ENCODE measurements at places on chromosomes 5 and 9. TPM values are rescaled to one million over a fixed set of nuclear protein-coding genes. Genes with fewer than 3 reads are reported as not detected.

DNA sequence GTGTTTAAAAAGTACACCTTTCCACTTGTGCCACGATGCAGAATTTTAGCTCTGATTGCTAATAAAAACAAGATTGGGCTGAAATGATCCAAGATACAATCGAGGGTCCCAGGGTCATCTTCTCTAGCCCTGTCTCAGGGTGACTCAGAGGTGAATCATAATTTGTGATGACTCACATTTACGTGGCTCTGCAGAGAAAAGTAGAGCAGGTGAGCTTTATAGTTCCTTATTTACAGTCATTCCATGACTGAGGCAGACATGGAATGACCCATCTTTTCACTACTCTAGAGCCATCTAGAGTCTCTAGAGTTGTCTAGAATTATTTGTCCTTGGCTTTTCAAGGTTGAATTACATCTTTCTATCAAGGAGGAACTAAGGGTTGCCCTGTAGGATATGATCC is 155.2 kb downstream of the GAS1 start:
- H3K27me3 ChIP-seq, result no peaks in the 10 kb centered on the region
- H3K36me3 ChIP-seq, result no peaks in the 10 kb centered on the region
- no peak overlapping the region for H3K4me3 ChIP-seq
- H3K27ac ChIP-seq, result no peak overlapping the region

- H3K36me3 ChIP-seq, result no peaks in the 10 kb centered on the region
- no peak for DNase-seq
- H3K27me3 ChIP-seq, result no peaks in the 10 kb centered on the region
- no peak overlapping the region for H3K27ac ChIP-seq
These were observed 68.5 kb downstream of the GHR start for GRCh38 chr5:42491699-42492098.

- H3K4me3 ChIP-seq, result no peak overlapping the region
- no peak for DNase-seq
- no peaks in the 10 kb centered on the region for H3K27me3 ChIP-seq
- H3K36me3 ChIP-seq, result no peaks in the 10 kb centered on the region
These were observed 173.7 kb downstream of the ERCC6L2 start for GRCh38 chr9:96048956-96049831.

- DNase-seq, result no peak
- no peak overlapping the region for H3K27ac ChIP-seq
- H3K4me3 ChIP-seq, result no peak overlapping the region
These were observed 1548.6 kb downstream of the EFNA5 start for GRCh38 chr5:106121972-106122605.

GRCh38 chr5:82424211-82424610 is 146.1 kb upstream of the RPS23 start:
- no peak overlapping the region for H3K27ac ChIP-seq
- peak; percentile 45 for DNase-seq
- no peaks in the 10 kb centered on the region for H3K36me3 ChIP-seq
- no peak overlapping the region for H3K4me3 ChIP-seq
- H3K27me3 ChIP-seq, result no peaks in the 10 kb centered on the region

GCNT1 gene
- total RNA-seq, result 1.7 TPM

DNA sequence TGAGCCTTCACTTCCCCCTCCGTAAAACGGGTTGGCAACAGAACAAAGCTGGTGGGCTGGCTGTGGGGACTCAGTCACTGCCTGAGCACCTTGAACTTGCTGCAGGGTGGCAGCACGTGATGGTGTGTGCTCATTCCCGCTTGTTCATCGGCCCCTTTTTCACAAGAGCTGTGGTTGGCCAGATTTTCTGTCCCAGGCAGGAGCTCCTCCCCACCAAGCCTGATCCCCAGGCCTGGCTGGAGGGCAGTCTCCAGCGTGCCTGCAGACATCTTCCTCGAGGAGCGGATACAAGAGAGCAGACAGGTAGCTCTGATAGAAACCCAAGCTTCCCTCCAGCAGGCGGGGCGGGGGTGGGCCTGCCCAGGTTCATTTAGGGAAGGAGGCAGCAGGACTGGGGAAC is 61.9 kb upstream of the ORM1 start:
- DNase-seq, result no peak
- no peaks in the 10 kb centered on the region for H3K27me3 ChIP-seq
- H3K4me3 ChIP-seq, result no peak overlapping the region
- H3K36me3 ChIP-seq, result no peaks in the 10 kb centered on the region
- H3K4me1 ChIP-seq, result no peaks in the 10 kb centered on the region

SPATA6L gene
- total RNA-seq, result 1.3 TPM

DNA sequence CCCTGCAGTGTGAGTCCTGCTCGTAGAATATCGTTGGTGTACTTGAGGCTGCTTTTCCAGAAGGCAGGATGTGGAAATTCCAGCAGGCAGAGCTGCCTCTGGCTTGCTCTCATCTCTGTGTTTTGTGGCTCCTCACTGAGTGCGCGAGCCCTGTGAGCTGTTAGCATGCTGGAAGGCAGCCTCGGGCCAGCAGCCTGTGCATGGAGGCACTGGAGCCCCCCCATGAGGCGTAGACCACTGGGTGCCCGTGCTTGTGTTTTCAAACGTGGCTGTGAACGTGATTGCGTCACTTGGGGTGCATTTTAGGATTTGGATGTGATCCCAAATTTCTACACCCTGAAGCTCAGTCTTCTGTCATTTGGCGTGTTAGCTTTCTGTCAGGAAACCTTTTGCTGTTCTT is 3.2 kb downstream of the WDR5 start:
- no peak overlapping the region for H3K4me3 ChIP-seq
- H3K27me3 ChIP-seq, result no peaks in the 10 kb centered on the region
- H3K36me3 ChIP-seq, result peaks cover 37% of the 10 kb centered on the region
- H3K27ac ChIP-seq, result no peak overlapping the region
- peaks cover 49% of the 10 kb centered on the region for H3K4me1 ChIP-seq

GRCh38 chr9:132185073-132186009 is 23.5 kb downstream of the NTNG2 start:
- H3K36me3 ChIP-seq, result no peaks in the 10 kb centered on the region
- DNase-seq, result no peak
- H3K4me3 ChIP-seq, result no peak overlapping the region
- H3K27me3 ChIP-seq, result no peaks in the 10 kb centered on the region
- no peak overlapping the region for H3K27ac ChIP-seq

DNA sequence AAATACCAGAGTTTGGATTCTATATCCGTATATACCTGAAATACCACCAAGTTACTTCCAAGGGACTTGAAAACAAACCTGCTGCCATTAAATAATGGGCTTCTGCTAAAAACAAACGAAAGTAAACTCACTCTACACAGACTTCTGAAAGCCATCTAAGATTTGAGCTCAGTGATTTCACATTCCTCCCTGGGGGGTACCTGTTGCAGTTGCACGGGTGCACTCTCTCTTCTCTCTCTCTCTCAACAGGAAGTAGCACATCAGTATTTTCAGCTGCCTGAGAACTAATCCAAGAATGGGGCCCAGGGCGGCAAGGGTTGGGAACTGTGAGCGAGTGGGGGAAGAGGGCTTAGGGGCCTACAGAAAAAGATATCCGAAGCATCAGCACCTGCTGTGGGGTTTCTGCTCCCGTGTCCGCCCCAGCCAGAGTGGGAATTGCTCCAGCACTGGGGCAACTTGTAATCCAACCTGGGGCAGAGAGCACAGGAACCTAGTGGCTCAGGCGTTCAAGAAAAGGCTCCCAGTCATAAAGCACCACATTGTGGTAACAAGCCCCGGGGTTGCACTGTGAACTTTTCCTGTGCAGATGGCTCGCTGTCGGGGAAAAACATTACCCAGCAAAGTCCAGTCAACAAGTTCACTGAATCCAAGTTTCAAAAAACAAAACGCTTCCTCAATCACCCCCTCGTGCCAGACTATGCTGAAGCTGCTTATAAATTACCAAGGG is 99.8 kb downstream of the EFNA5 start:
- no peak for DNase-seq
- H3K27me3 ChIP-seq, result no peaks in the 10 kb centered on the region
- peak overlapping the region; percentile 33 for H3K27ac ChIP-seq
- peaks cover 16% of the 10 kb centered on the region for H3K4me1 ChIP-seq

DNA sequence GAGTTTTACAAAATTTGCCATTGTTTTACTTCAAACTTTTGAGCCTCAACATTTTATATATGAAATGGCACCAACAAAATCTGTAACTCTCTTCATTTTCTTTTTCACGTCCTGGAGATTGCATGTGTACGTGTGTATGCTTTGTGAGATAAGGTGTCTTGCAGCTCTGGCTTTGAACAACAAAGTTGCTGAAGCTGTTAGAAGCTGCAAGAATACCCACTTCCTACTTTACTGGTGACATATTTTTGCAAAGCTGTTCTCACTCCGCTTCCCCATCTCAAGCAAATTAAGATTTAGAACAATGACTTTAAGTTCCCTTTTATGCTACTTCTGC is 41.8 kb downstream of the FYB1 start:
- no peak overlapping the region for H3K4me3 ChIP-seq
- no peak overlapping the region for H3K27ac ChIP-seq
- no peaks in the 10 kb centered on the region for H3K4me1 ChIP-seq
- H3K27me3 ChIP-seq, result no peaks in the 10 kb centered on the region
- H3K36me3 ChIP-seq, result no peaks in the 10 kb centered on the region

DNA sequence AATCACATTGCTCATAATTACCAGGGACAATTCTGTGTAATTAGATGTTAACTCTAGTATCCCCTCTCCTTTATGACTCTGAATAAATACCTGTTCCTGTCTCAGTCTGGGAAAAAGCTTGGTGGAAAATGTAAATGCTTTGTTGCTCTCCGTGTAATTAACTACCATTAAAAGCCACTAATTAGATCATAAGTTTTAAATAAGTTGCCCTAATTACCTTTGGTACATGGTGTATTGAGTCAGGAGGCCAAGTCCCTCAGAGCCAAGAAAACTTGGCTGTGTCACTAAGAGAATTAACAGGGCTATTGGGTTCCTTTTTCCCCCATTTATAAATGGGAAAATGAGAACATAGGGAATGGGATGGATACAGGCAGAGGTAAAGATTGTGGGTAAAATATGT is 617.6 kb downstream of the TLR4 start:
- no peak overlapping the region for H3K4me3 ChIP-seq
- no peak for DNase-seq
- no peaks in the 10 kb centered on the region for H3K27me3 ChIP-seq
- no peak overlapping the region for H3K27ac ChIP-seq
- H3K36me3 ChIP-seq, result no peaks in the 10 kb centered on the region

DNA sequence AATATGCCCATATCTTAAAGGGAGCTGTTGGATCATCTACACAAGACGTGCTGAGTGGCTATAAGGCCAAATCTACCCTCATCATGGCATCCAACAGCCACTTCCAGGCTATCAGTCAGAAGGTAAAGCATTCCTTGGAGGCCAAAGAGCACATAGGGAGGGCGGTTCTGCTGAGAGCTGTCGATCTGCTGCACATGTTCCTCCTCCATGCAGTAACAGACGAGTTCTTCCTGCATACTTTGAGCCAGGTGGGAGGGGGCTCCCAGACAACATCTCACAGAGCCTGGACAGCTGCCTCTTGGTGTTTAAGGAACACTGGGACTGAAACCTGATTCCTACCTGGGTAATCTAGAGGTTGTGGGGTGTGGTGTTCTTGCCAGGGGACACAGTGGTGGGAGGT is 93.3 kb upstream of the RAI14 start:
- H3K27me3 ChIP-seq, result no peaks in the 10 kb centered on the region
- no peaks in the 10 kb centered on the region for H3K36me3 ChIP-seq
- H3K4me1 ChIP-seq, result peaks cover 17% of the 10 kb centered on the region
- DNase-seq, result no peak

DAB2IP gene
- 41.7 TPM for total RNA-seq

DNA sequence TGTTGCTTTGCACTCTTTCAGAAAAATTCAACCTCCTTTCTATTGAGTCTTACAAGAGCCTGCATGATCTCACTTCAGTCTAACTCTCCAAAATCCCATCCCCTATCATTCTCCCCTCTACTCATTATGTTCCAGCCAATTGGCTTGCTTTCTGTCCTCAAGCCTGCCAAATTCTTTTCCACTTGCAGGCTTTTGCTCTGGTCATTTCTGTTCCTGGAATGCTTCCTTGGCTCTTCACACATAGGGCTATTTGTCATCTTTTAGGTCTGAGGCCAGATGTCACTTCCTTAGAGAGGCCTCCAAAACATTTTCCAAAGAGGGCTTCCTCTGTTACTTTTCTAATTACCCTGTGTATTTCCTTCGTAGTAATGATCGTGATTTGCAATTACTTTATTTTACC is 11.8 kb upstream of the CHD1 start:
- H3K4me3 ChIP-seq, result no peak overlapping the region
- H3K36me3 ChIP-seq, result no peaks in the 10 kb centered on the region
- DNase-seq, result no peak
- H3K27ac ChIP-seq, result peak overlapping the region; percentile 29

DNA sequence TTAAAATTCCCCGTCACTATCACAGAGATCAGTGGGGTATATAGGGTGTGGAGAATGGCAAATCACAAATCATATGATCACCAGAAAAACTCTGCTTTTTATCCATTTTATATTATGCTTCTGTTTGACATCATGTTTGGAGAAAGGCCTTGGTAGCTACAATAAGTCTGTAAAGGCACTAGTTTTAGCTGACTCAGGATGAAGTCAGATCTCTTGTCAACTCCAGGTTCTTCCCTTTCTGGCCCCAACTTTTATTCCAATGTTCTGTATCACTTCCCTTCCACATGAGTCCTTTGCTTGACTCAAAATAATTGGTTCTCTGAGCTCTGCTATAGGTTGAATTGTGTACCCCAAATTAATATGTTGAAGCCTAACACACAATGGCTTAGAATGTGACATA is 484.9 kb downstream of the PTPRD start:
- no peaks in the 10 kb centered on the region for H3K27me3 ChIP-seq
- DNase-seq, result no peak
- no peak overlapping the region for H3K4me3 ChIP-seq
- H3K4me1 ChIP-seq, result no peaks in the 10 kb centered on the region
- H3K27ac ChIP-seq, result no peak overlapping the region
- no peaks in the 10 kb centered on the region for H3K36me3 ChIP-seq

- peaks cover 9% of the 10 kb centered on the region for H3K4me1 ChIP-seq
- H3K4me3 ChIP-seq, result no peak overlapping the region
- H3K36me3 ChIP-seq, result no peaks in the 10 kb centered on the region
- no peaks in the 10 kb centered on the region for H3K27me3 ChIP-seq
These were observed 25.4 kb upstream of the SNX18 start for GRCh38 chr5:54492178-54492577.

DNA sequence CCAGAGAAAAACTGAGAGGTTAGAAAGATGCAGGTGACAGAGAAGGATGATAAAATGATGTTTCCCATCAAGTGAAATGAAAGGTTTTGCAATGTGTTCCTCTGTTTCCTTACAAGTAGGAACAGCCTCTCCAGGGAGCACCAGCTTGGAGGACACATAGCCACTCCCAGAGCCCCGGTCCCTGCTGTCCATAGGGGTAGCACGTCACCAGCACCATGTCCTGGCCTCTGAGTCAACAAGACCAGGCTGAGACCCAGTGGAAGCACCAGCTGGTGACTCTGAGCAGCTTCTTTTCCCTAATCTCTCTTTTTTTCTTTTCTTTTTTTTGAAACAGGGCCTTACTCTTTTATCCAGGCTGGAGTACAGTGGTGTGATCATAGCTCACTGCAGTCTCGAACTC is 19.4 kb upstream of the HMCN2 start:
- H3K27me3 ChIP-seq, result no peaks in the 10 kb centered on the region
- H3K4me3 ChIP-seq, result no peak overlapping the region
- H3K36me3 ChIP-seq, result no peaks in the 10 kb centered on the region
- peaks cover 12% of the 10 kb centered on the region for H3K4me1 ChIP-seq

KCNMB1 gene
- total RNA-seq, result 83.0 TPM

MELK gene
- 0.66 TPM for total RNA-seq

GRCh38 chr5:140718266-140718592 is 18.0 kb downstream of the ZMAT2 start:
- no peak overlapping the region for H3K4me3 ChIP-seq
- no peaks in the 10 kb centered on the region for H3K36me3 ChIP-seq
- no peaks in the 10 kb centered on the region for H3K4me1 ChIP-seq
- H3K27ac ChIP-seq, result no peak overlapping the region
- peak; percentile 47 for DNase-seq

GRCh38 chr5:10672146-10673016 is 88.7 kb downstream of the DAP start:
- H3K4me3 ChIP-seq, result no peak overlapping the region
- H3K27ac ChIP-seq, result no peak overlapping the region
- no peak for DNase-seq
- H3K36me3 ChIP-seq, result no peaks in the 10 kb centered on the region

ACOT12 gene
- total RNA-seq, result not detected

All from esophagus muscularis mucosa (tissue), 4 donors.